Stimulated activated CD8-positive, alpha-beta memory T cell treated with anti-CD3 and anti-CD28 coated beads, Interleukin-4, amount 100 ng/mL, for 1 hour (primary cell): ENCODE measurements at places on chromosomes 5 and 9.

GRCh38 chr5:58447226-58447625 is 12.7 kb downstream of the PLK2 start:
- DNase-seq = no peak

- no peak for DNase-seq
These were observed 732 bp downstream of the PBX3 start for GRCh38 chr9:125747765-125748445.

GRCh38 chr5:10372726-10373709 is 19.5 kb downstream of the MARCHF6 start:
- no peak for DNase-seq

DNA sequence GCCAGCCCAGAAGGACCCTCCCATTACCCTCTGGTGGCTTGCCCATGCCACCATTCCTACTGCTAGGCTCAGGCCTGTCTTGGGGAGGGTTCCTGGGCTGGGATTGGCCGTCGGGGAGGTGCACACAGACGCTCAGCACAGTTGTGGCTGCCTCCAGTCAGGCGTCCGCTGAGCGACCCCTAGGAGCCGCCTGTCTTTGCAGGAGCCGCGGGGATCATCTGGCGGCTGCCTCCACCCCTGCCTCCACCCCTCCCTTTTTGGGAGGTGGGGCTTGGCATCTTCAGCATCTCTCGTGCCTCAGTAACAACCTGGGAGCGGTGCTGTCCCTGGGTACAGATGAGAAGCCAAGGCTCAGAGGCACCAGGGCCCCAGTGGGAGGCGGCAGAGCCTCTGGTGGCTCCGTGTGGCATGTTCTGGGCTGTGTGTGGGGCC is 39.6 kb downstream of the RXRA start:
- DNase-seq = no peak

- no peak for DNase-seq
These were observed 80.3 kb downstream of the ADAMTS2 start for GRCh38 chr5:179264783-179265513.

- no peak for DNase-seq
These were observed 207.6 kb upstream of the CDKN2B start for GRCh38 chr9:22216730-22217172.

DNA sequence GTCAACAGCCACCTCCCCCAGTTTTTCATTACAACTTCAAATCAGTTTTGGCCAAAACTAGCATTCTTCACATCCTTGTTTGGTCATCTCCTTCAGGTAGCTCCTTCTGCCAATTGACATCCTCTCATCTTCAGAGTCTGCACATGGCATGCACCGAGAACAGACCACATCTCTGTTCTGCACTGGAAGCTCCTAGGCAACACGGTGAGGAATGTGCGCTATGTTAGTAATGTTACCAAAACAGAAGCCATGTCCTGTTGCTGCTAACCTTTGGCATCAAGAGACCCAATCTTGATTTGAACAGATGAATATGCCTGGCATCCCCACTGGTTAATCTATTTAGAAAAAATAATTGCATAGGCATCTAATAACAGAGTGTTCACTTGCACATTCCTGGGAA is 5.1 kb upstream of the HK3 start:
- no peak for DNase-seq

GRCh38 chr9:121731919-121732318 is 80.5 kb downstream of the DAB2IP start:
- DNase-seq = no peak

DNA sequence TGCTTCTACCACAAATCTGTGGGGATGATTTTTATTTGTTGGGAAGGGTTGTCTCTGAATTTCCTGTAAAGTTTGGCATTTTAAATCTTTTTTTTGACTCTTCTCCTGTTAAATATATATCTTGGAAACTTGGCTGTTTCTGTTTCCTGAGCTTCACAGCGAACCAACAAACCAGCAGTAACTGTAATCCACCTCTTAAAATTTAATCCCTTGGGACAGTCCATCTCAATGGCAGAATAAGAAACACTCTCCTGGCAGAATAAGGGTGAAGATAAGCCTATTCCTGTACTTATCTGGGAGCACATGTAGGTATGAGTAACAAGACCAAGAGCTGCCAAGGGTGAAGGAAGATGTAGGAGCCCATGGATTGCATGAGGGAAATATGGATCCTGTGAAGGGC is 73.1 kb upstream of the RPS23 start:
- no peak for DNase-seq

- DNase-seq = no peak
These were observed 26.3 kb upstream of the CORO2A start for GRCh38 chr9:98218562-98219363.

DNA sequence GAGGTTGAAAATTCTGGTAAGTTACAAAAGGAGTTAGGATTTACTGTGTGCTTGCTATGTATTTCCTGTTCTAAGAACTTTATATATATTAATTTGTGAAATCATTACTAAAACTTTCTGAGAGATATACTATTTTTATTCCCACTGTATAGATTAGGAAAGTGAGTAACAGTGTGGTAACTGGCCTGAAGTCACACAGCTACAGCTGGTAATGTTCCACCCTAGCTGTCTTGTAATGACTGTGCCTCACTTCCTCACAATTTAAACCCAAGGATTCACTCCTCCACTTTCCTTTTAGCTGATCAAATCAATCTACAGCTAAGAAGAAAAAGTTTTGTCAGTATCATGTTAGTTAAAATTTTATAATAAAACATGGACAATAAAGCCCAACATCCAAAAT is 278.8 kb downstream of the GAS1 start:
- DNase-seq = no peak

GRCh38 chr9:86408121-86408520 is 53.9 kb upstream of the TUT7 start:
- DNase-seq = no peak

DNA sequence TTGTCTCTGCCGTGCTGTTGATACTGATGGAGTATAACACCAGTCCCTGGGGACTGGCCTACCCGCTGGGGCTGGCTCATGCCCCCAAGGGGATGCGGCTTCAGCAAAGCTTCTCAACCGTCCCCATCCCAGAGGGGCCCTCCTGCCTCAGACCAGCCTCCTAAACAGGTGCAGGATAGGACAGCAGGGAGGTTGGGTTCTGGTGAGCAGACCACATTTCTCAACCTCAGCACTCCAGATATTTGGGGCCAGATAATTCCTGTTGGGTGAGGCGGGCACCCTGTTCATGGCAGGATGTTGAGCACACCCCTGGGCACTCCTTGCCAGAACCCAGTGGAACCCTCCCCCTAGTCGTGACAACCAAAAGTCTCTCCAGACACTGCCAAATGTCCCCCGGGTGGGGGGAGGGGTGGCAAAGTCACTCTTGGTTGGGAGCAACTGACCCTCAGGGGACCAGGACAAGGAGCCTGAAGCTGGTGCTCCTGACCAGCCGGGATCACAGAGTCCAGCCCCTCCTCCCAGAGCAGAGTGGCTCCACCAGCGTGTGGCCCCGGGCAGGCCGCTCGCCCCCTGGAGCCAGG is 107.8 kb downstream of the ZNF354C start:
- no peak for DNase-seq

DNA sequence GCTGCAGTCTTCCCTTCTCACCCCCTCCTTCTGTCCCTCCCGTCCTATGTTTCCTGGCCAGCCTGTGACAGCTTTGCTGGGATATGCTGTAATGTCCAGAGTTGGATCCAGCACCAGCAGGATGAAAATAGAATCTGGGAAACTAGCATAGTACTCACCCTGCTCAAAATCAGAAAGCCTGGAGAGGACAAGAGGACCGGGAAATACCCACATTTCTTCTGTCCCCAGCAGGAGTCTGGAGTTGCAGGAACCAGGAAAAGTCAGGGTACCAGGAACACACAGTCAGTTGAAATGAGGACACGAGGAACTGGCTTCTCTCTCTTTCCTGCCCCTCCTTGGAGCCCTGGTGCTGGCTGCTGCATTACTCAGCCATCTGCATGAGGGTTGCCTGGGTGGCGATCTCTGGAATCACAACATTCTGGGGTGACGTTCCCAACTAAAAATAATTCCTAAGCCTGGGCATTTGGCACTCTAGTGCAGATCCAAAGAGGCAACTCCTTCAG is 59.6 kb upstream of the NFIL3 start:
- DNase-seq = no peak

- DNase-seq = peak; percentile 31
These were observed 592 bp downstream of the UBAP2 start for GRCh38 chr9:34047864-34048726.

DNA sequence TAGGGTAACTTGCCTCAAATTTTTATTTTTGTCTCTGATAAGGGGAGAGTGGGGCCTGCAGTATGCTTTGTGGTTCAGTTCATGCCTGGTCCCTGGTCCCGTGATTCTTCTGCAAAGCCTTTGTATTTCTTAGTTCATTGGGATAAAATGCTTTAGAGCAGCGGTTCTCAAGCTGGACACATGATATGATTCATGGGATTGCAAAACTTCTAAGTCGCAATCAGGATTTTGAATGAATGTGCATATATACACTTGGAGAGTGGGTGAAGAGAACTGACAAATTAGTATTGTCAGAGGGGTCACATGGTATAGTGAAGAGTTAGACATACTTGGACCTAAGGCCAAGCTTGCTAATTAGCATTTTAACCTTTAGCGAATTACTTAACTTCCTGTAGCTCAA is 265.4 kb upstream of the KLF9 start:
- DNase-seq = no peak

- no peak for DNase-seq
These were observed 119.1 kb downstream of the HTR1A start for GRCh38 chr5:63843190-63843589.

DNA sequence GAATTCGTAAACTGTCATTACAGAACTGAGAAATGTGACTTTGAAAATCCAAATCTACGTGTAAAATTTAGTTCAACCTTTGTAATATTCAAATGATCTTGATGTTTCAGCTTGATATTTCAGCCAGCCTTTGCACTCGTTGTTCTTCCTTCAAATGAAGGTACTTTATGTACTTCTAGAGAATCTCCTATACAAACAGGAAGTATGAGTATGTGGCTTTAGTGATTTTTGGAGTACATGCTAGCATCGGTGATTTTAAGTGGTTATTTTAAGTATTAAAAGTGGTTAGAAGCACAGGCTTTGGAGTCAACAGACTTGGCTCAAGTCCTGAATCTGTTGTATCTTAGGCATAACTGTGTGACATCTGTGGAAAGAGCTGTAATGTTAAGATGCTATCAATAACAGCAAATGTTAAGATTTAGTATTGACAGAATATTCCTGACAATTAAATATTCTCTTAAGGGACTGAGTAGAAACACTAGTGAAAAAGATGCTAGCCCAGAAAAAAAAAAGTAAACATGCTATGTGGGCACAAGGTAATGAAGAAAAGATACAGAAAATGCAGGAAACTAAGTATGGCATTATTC is 398.0 kb downstream of the ADGRV1 start:
- no peak for DNase-seq

GRCh38 chr9:34049630-34050384 is 1.1 kb upstream of the UBAP2 start:
- DNase-seq = no peak

DNA sequence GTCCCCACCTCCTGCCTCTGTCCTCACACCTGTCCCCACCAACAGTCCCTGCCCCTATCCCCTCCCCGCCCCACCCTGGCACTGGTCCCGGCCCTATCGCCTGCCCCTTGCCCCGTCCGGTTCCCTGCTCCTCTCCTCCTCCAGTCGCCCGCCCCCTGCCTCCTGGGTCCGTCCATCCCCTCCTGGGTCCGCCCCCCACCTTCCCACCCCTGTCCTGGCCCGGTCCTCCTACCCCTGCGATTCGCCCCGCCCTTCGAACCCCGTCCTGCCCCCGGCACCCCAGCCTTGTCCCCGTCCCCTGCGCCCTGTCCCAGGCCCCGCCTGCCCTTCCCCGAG is 372 bp downstream of the EDF1 start:
- DNase-seq = no peak

- no peak for DNase-seq
These were observed 175.1 kb downstream of the CD180 start for GRCh38 chr5:67021521-67021920.

DNA sequence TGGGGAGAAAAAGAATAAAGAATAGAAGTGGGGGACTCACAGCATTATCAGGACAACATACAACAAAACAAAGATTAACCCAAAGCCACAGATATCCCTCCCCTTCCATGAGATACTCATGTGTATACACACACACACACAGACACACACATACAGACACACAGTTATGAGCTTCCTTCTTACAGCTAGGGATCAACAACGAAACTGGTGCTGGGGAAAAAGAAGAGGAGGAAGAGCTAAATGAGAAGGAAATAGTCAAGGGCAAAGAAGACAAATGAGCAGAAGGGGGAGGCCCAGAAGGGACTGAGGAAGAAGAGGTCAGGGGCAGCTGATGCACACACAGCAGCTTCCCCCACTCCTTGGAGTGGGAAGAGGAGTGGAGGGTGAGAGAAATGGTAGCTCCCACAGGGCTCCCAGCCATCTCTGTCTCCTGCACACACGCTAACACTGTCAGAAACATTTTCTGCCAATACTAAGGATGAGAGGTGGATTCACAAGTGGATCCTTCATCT is 66.2 kb downstream of the SIL1 start:
- no peak for DNase-seq

DNA sequence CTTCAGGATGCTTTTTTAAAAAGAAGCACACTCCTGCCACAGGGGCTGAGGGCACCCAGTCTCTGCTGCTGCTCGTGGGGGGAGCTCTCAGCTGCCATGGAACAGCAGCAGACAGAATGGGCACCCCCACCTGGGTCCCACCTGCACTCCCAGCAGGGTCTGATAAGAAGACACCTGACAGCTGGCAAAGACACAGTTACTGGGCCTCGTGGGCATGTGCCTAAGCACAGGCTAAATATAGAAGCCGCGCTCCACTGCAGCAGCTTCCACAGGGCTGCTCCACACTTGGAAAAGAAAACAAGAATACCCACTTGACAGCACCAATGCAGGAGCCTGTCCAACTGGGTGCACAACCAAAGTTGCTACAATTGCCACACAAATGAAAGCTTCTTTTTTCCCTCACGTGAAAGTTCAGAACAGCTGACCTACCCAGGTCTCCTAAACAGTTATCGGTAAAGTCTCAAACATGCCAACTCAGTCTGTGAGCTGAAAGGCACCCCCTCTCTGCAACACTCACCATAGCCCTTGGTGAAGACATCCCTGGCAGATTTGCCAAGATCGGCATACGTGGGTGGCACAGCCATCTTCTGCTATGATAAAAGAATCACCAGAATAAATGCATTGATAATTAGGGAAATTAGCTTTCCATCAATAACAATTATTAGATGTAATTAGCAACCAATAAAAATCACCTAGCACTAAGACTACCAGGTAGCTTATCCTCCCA is 12.2 kb downstream of the VDAC1 start:
- no peak for DNase-seq

- no peak for DNase-seq
These were observed 289.2 kb upstream of the DMRT1 start for GRCh38 chr9:551986-552929.
